Activated T-cell treated with anti-CD3 and anti-CD28 coated beads, Interleukin-2, amount 50 U/mL, for 1 hour (primary cell): ENCODE measurements at places on chromosomes 5 and 9.

GRCh38 chr5:115471345-115472063 lies 73.1 kb downstream of the FEM1C start:
- DNase-seq, result no peak

DNA sequence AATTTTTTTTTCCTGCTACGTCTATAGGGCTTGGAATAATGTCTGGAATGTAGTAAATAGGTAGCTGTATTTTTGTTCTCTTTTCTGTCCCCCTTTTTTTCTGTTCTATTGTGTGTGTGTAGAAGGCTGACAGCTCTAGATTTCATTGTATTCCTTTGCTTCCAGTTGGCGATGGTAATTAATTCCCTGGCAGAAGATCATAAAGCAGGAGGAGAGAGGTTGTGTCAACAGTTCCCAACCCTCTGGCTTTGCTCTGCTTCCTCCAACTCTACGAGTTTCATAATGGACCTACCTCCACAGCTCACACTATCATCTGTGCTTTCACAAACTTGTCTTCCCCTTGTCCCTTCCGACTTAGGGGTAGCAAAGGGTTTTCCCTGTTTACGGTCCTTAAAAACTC lies 117.9 kb upstream of the CDH18 start:
- DNase-seq, result no peak

DNA sequence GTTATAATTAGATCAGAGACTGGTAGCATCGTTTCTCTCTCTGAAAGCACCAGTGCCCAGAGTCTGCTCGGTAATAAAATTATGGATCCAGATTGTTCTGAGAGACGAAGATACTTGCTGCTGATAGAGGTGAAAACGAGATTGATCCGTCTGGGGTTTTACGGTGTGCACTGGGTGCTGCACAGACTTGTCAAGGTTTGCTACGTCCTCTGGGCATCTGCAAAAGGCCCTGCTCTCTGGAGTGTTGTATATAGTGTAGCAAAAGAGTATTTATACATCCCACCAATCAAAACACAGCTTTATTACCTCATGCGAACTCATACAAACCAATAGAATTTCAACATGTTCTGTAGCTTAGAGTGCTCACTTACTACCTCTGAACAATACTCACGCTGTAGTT lies 219.3 kb downstream of the PBX3 start:
- no peak for DNase-seq

DNA sequence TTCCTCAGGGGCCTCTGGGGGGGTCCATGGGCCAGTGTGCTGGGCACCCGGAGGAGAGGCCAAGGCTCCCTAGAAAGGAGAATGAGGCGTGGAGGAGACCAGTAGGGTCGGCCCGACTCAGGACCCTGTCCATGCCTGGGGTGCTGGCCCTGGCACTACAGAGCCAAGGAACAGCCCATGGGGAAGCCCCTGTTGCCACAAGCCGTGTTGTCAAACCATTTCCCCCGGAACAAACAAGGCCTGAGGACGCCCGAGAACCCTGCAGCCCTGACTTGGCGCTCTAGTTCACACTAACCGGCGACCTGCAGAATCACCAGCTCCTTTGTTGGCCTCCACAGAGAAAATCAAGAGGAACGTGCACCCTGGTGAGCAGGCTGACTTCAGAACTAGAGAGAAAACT lies 41.6 kb upstream of the SLC12A7 start:
- no peak for DNase-seq

DNA sequence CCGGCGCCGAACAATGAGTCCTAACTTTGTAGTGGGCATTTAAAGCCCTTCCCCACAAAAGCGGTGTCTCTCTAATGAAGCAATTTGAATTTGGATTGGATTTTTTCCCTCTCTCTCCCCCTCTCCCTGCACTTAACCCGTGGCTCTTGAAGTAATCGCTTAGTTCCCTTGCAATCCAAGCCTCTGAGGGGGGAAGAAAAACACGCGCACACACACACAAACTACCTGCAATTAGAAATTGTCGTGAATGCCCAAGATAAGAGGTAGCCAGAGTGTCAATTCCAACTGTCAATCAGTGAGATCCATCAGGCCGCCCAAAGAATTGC lies 1.2 kb downstream of the LHX6 start:
- no peak for DNase-seq

GRCh38 chr5:171957591-171958251 lies 48.7 kb downstream of the FBXW11 start:
- DNase-seq, result no peak

DNA sequence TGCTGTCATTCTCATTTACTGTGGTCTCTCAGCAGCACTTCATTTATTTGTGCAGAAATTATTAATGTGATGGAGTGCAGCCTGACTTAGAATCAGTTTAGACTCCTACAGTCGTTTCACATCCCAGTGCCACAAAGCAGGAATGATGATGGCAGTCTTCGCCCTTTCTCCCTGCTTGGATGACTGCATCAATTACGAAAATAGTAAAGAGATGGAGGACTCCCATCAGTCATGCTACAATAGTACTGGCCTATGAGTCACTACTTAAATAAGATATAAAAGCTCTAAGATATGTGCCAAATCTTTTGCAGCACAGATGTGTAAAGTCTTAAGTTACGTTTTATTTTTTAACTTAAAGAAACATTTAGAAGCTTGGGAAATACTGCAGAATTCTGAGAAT lies 263.9 kb downstream of the CHSY3 start:
- DNase-seq, result no peak

- no peak for DNase-seq
Measured at GRCh38 chr9:16236311-16236710, 634.2 kb downstream of the BNC2 start.

DNA sequence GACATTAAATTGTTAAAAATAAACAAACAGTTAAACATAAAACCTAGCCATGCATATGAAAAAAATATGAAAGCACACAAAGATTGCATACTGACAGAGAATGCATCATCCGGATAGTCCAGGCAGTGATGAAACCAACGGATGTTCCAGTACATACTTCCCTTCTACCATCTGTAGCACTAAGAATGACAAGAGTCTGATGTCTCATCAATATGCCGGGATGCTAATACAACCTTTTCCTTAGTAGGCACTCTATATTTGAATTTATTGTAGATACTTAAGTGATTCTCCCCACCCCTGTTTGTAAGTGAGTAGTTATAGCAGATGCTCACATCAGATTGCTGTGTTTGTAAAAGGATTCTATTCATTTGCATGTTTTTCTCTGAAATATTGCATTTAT lies 571.2 kb upstream of the WWC1 start:
- no peak for DNase-seq

DNA sequence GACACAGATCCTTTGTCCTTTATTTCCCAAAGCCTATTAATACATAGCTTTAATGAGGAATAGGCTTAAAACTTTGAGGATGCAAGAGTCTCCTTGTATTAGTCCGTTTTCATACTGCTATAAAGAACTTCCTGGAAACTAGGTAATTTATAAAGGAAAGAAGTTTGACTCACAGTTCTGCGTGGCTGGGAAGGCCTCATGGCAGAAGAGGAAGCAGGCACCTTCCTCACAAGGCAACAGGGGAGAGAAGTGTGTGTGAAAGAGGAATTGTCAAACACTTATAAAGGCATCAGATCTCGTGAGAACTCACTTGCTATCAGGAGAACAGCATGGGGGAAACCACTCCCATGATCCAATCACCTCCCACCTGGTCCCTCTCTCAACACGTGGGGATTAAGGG lies 5.4 kb upstream of the CLK4 start:
- no peak for DNase-seq

- DNase-seq, result no peak
Measured at GRCh38 chr5:38648703-38649291, 92.4 kb upstream of the LIFR start.

DNA sequence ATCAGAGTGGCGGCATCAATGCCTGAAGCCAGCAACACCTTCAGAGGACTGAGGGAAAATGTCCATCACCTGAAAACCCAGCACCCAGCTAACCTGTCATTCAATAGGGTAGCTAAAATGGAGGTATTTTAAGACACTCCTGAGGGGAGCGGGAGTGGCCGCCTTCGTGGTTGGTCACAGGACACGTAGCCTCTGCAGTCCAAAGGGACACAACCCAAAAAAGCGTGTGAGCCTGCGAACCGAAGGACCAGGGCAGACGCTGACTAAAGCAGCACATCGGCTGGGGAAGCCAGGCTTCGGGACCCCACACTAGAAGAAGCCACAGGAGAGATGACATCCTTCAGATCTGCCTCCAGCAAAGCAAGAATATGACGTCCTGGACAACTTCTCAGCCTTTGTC lies 70.6 kb downstream of the GOLPH3 start:
- no peak for DNase-seq
